ENCODE measurements at places on chromosomes 1 and 21.

- no peak for DNase-seq
Measured at GRCh38 chr1:116920211-116920610, 10.5 kb downstream of the PTGFRN start.

DNA sequence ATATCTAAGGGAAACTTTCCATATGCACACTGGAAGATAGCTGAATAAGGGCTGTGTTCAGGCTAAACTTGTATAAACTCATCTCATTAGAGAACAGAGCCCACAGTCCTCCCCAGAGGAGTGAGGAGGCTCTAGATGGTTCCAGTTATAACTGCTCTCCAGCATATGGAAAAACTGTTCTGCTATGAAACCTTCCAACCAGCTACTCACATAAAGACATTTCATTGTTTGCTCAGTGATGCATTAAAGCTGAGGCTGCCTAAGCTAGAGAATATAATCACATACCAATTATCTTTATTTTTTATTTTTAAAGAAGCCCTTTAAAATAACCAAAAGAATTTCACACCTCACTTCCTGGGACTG, 13.3 kb downstream of the AHCYL1 start:
- DNase-seq = no peak

GRCh38 chr1:216929870-216930582, 206.8 kb upstream of the ESRRG start:
- DNase-seq = no peak

DNA sequence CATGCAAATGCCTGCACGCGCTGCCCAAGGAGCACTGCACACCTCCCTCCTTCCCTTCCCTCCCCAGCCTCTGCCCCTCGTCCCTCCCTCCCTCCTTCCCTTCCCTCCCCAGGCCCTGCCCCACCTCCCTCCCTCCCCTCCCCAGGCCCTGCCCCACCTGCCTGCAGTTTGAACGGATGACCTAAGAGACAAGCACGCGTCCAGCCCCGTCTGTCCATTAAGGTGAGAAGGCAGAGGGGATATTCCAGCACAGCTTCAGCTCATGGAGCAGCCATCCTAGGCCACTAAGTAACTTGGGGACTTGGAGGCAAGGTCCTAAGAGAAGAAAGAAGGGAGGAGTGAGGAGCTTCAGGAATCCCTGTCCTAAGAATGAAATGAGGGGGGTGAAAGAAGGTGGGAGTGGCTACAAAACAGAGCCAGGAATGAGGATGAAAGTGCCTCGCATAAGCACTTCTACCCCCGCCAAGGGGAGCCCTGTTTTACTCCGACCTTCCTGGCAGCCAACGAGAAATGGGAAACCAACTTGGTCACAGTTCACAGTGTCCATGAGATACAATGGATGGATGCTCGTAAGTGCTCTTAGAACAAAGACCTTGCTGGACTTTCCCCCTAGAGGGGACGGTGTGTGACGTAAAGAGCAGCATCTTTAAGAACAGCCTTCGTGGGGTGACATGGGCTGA, 21.3 kb upstream of the EFHD2 start:
- DNase-seq = no peak

DNA sequence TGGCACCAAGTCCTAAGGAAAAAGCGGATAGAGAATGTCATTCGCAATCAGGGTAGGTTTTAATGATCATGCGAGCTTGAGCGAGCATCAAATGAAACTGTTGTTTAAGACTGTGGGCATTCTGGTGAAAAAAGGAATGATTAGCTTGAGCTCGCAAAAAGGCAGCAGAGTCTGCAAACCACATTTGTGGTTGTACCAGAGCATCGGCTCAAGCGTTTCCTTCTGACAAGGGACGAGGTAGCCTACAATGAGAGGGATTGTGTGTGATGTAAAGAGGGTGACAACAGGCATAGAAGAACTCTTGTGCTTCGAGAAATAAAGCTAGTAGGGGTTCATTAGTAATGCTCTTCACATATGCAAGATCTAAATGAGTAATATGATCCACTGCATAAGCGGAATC, 11.1 kb upstream of the CD48 start:
- DNase-seq = peak; percentile 23

DNA sequence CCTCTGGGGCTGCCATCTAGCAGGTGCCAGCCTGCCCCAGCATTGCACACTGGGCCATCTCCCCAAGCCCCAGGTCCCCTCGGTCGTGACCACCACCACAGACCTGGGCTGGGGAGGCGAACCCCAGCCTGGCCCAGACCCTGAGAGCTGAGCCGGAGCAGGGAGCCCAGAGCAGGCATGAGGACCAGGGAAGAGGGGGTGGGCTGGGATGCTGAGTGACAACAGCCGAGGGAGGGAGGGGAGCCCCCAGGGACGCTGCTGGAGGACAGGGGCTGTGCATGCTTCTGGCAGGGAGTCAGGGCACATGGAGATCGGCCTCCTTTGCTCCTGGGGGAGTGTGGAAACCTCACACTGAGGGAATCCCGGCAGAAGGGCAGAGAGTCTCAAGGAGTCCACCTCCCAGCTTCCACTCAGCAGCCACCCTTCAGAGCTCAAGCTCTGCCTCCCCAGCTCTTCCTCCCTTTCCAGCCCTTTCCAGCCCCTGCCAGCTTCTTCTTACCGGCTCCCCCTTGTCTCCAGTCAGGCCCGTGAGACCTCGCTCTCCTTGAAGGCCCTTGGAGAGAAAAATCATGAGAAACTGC, 23.7 kb upstream of the PEF1 start:
- DNase-seq = no peak

- no peak for DNase-seq
Measured at GRCh38 chr1:193486671-193487229, 300.3 kb upstream of the B3GALT2 start.

- DNase-seq = no peak
Measured at GRCh38 chr21:46033410-46034400, 52.1 kb downstream of the COL6A1 start.

- no peak for DNase-seq
Measured at GRCh38 chr1:228364068-228364705, 42.4 kb downstream of the TRIM11 start.

DNA sequence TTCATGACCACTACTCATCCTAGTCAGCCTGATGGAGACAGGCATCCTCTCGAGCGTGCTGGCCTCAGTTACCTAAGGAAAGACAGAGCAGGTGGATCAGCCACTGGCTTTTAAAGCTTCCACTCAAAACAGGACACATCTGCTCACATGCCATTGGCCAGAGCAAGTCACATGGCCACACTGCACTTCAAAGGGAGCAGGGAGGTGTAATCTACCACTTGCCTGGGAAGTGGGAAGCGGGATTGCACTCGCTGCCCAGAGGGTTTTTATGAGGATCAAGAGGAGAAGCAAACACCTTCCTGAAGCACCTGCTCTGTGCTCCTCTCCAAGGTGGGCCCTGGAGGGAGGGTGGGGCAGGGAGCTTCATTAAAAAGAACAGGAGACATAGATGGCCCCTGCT, 108.0 kb downstream of the TAS1R2 start:
- no peak for DNase-seq

DNA sequence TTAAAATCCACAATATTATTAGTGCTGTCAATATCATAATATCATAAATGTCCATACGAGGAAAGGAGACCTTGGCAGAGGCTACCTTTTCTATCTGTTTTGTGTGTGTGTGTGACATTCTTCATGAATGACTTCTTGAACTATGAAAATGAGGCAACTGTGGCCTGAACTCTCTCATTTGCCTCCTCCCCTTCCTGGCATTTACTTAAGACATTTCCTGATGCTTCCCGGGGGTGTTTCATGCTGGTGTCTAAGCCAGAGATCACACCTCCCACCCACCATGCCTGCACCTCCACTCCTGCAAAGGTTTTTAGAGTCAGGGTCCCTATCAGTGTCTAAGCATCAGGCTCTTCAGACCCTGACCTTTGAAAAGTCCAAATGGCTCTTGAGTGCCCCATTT, 420.9 kb downstream of the KIF26B start:
- no peak for DNase-seq

- DNase-seq = no peak
Measured at GRCh38 chr1:21189906-21190500, 13.3 kb upstream of the EIF4G3 start.

GRCh38 chr21:35873441-35873840, 186.9 kb downstream of the SETD4 start:
- DNase-seq = no peak

GRCh38 chr1:18233176-18233864, 125.7 kb downstream of the IGSF21 start:
- DNase-seq = no peak

DNA sequence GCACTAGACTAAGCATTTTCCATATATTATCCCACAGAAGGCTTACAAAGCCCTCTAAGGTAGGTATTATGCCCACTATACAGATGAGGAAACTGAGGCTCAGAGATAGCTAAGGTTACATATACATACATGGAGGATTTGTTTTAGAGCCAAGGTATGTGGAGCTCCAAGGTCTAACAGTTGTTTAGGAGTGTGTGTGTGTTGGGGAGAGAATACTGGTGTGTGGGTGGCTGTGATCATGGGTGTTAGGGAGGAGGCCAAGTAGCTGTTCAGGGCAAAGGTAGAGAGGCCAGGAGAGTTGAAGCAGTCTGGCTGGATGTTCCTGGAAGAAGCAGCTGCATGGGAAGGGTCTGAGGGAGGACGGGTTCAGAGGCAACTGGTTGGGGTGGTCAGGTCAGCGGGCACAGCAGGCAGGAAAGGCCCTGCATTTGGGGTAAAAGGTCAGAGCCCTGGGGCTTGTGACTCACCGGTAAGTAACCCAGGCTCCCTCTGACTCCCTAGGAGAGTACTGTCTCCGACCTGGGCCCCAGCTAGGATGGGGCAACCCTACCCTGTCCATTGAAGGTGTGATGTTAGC, 5.1 kb upstream of the LDLRAP1 start:
- DNase-seq = no peak

GRCh38 chr21:31526040-31526439, 133.5 kb upstream of the SOD1 start:
- DNase-seq = no peak

GRCh38 chr1:5238351-5239130, 584.1 kb downstream of the AJAP1 start:
- no peak for DNase-seq

DNA sequence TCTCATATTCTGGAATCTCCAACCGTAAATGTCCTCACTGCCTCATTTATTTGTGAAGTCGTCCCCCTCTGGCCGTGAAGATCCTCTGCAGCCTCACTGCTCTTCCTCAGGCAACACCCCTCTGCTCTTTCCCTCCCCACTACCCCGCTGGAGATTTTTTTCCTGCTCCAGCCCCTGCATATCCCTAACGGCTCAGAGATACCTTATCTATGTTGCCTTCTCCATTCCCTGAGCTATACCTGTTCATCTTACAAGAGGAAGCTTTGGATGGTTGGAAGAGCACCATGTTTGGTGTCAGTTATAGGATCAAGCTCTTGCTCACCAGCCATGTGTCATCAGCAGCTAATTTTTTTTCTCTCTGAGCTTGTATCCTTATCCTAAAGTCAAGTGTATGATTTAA, 26.4 kb downstream of the LRRC8B start:
- DNase-seq = no peak

DNA sequence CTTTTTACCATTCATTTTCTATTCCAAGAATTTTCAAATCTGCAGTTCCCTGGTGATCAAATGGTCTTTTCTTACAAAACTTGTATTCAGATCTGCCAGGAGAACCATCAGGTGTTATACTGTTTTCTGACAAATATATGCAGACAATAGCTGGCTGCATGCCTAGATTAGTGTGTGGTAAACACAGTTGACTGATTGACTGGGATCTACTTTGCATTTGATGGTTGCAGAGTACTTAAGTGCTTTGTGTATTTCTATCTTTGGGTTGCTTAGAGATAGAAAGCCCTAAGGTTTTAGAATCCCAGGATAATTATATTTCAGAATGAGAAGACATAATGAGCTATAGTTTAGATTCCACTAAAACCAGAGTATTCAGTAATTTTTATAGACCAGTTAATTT, 102.0 kb upstream of the CHODL start:
- no peak for DNase-seq

- DNase-seq = no peak
Measured at GRCh38 chr1:18907917-18908845, 5.8 kb upstream of the ALDH4A1 start.

- no peak for DNase-seq
Measured at GRCh38 chr1:212242288-212242984, 42.8 kb upstream of the PPP2R5A start.

GRCh38 chr1:236524895-236525184, 1.1 kb downstream of the LGALS8 start:
- no peak for DNase-seq

DNA sequence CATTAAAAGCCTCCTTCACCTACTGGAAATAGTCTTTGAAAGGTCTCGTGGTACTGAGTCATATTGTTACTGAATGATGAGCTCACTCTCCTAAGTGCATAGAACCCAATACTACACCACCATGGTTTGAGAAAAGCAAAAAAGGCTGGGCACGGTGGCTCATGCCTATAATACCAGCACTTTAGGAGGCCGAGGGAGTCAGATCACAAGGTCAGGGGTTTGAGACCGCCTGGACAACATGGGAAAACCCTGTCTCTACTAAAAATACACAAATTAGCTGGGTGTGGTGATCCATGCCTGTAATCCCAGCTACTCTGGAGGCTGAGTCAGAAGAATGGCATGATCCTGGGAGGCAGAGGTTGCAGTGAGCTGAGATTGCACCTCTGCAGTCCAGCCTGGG, 3.3 kb upstream of the HNRNPCL1 start:
- no peak for DNase-seq

- DNase-seq = no peak
Measured at GRCh38 chr1:180633057-180634056, 1.5 kb downstream of the XPR1 start.

GRCh38 chr1:53254011-53254640, 15.8 kb upstream of the MAGOH start:
- no peak for DNase-seq

- DNase-seq = no peak
Measured at GRCh38 chr1:71088645-71089287, 7.9 kb upstream of the ZRANB2 start.

- no peak for DNase-seq
Measured at GRCh38 chr1:156195853-156196252, 1.9 kb downstream of the SLC25A44 start.

GRCh38 chr1:43058545-43059360, 100.1 kb upstream of the SLC2A1 start:
- peak; percentile 24 for DNase-seq

DNA sequence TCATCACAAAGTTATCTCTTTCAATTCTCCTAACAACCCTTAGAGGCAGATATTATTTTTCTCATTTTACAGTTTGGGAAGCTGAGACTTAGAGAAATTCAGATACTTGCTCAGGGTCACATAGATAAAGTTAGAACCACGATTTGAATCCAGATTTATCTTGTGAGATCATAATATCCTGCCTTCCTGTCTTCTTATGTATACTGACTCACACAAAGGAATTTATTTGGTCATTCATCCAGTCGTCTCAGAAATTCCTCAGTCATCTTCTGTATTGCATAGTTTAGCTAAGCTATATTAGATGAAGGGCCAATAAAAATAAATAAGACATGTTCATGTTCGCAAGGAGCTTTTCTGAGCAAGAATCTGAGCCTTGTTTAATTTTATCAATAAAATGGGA, 35.8 kb upstream of the RUNX1 start:
- DNase-seq = no peak

DNA sequence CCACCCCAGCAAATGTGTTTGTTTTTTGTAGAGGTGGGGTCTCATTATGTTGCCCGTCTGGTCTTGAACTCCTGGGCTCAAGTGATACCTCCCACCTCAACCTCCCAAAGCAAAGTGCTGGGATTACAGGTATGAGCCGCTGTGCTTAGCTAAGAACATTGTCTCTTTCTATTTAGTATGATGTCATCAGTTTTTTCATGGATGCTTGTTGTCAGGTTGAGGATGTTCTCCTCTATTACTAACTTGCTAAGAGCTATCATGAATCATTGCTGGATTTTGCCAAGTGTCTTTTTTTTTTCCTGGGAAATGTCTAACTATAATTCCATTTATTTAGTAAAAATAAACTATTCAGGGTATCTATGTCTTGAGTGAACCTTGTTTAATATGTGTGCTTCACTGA, 19.0 kb upstream of the MPC2 start:
- no peak for DNase-seq

Data from activated CD4-positive, alpha-beta T cell treated with anti-CD3 and anti-CD28 coated beads, Interleukin-2, amount 10 ng/mL, durations not matched to agents 7 days and 5 days (primary cell).